ENCODE measurements at places on chromosomes 16 and 17.

DNA sequence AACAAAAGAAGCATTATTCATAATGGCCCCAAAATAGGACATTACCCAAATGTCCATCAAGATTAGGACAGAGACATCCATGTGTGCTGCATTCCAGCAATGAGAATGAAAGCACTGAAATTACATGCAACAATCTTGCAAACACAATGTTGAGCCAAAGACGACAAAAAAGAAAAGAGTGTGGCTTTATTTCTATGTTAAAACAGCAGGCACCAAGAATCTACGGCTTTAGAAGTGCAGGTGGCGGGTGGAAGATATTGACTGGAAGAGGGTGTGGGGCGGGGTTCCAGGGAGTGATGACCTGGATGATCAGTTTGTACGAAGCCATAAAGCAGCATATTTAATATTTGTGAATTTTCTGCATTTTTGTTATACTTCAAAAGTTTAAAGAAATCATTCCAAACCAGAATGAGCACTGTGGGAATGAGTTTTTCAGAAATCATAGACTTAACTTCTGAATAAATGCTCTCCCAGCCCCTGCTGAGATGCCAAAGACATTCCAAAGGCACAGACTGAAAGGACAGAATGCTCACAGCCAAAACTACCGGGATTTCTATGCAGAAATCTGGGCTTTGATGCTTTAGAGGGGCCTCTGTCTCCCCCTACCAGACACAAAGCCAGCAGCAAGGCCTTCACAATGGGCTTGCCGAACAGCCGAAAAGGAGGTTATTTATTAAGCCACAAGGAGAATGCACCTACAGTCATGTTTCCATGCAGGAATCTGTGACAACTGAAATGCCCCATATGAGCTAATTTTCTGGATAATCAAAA, 361.6 kb downstream of the GRIN2A start:
- no peak for DNase-seq

DNA sequence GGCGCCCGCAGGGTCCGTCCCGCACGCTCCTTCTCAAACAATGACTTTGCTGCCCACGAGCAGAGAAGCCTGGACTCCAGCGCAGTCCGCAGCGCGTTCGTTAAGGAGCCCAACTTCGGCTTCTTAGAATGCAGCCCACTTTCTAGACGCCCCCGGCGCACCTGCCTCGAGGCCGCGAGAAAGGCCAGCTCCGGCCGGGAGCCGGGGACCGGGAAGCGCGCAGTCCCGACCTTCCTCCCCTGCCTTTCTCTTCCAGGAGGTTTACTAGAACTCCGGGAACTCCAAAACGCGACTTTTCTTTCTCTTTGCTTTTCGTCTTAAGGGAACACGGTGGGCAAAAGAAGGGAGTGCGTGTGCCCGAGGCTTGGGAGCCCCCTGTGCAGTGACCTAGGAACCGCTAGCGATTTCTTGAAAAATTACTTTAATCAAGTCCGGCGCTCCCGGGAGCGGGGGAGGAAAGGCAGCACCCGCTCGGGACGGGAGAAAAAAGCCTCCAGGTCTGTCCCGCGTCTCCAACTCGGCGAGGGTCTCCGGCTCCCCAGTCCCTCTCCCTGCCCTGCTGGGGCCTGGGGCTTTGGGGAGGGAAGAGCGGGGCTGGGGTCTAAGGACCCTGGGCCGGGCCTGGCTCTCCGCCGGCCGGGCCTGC, 2.6 kb downstream of the HNF1B start:
- no peak for DNase-seq

DNA sequence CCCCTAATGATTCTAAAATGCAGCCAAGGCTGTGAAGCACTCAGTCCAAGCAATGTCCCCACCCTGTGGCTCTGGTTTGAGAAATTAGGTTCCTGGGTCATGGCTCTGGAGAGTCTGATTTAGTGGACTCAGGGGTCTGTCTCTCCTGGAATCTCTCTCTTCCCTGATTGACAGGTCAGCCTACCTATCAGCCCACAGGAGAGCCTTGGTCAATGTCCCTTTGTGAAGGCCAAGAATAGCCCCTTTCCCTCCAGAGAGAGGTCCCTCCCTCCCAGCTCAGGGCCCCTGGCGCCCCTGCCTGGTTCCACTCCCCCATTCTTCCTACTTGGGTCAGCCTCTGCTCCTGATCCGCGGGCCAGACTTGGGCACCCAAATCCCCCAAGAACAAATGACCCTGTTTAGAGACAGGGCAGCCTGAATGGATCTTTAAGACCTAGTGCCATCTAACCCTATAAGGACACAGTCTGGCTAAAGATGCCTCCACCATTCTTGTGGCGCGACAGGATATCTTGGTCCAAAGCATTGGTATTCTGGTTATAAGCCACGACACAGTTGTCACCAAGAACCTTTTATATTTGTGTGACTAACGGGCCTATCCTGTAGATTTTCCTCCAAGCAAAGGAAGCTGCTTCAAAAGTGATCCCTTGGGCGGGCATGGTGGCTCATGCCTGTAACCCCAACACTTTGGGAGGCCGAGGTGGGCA, 38.3 kb upstream of the PRSS54 start:
- DNase-seq, result no peak

DNA sequence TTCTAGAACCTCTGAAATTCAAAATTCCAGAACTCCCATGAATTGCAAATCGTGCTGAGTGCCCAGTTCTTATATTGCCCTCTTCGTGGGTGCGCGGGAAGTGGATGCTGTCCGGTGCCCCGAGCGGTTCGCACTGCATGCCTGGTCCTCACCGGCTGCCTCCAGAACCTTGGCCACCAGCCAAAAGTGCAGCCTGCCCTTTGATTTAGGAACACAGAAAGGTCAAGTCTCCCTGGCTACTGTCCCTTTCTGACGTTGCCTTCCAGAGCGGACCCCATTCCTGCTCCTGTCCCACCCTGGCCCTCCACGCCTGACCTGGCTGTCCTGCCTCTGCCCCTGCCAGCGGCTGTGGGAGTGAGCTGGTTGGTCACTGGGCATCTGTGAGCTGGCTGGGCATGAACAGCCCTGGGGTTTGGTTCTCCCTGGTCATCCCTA, 9.7 kb downstream of the NEUROD2 start:
- no peak for DNase-seq

GRCh38 chr16:89965447-89966225, 17.1 kb downstream of the DEF8 start:
- DNase-seq, result no peak

GRCh38 chr17:17876959-17877528, 40.3 kb upstream of the SREBF1 start:
- DNase-seq, result no peak

- DNase-seq, result peak; percentile 92
These were observed 23.6 kb upstream of the KRT17 start for GRCh38 chr17:41647940-41648410.

GRCh38 chr17:39848600-39848999, 15.5 kb downstream of the IKZF3 start:
- DNase-seq, result no peak

DNA sequence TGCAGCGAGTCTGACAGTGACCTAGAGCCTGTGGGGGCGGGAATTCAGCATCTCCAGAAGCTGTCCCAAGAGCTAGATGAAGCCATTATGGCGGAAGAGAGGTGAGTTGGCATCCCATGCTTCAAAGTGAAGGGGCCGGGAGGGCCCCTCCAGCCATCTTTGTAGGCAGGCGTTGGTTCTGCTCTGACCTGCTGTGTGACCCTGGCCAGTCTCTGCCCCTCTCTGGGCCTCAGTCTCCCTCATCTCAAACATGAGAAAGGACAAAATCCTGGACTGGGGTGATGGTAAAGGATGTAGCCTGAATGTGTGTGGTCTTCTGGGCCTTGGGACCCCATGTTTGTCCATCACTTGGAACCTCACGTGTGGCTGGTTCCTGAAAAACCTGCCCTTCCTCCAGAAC, 5.1 kb downstream of the PIMREG start:
- no peak for DNase-seq

DNA sequence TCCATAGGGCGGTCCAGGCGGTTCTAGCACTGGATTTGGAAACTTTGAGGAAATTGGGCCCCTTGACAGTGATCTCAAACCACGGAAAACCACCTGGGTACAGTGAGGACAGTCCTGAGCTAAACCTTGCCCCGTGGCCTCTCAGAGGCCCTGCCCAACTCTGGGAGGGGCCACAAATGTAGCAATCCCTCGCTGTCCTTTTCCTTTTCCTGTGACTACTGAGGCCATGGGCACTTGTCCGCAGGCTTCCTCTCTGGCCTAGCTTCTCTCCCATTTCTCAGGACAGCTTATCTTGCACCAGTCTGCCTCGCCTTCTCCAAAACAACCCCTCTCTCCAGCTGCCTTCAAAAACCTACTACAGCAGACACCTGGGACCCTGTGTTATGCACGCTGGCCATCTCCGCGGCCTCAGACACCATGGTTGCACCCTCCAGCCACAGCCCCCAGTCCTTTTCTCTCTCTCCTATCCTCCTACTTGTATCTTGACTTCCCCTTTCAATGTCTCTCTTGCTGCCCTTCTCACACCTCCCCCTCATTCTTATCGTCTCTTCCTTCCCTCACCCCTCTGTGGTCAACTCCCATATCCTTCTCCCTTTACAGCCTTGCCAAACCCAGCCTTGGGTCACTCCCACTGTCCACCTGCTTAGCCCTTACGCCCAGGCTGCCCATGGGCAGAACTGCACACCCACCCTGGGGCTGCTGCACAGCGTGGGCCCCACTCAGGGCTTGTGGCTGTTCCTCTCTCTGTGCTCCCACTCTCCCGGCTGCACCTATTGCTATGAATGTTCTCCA, 7.6 kb downstream of the SCPEP1 start:
- no peak for DNase-seq

DNA sequence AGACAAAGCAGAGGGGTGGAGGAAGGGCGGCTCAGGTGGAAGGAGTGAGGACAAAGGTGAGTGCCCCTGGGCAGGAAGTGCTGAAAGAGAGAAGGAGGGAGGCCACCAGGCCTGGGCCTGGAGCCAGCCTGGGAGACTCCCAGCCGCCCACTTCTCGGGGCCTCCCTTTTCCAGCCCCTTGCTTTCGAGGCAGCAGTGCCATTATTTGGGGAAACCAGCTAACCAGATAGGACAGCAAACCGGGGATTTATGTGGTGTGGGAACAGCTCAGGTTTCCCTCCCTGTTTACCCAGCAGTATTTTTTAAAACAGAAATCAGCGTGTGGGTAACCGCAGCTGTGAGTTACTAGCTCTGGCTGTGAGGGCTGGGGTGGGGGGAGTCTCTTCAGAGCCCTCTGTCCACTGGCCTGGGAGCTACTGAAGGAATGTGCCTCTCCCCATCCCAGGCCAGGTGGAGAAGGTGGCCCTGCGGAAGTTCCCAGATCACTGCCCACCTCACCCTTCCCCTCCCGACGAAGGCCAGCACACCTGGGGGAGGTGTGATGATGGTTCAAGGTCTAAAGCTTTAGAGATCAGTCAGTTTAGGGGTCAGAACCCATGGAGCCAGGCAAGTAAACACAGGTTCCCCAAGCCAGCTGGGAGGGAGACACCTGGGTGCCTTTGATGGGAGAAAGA, 8.4 kb upstream of the MEOX1 start:
- DNase-seq, result no peak

DNA sequence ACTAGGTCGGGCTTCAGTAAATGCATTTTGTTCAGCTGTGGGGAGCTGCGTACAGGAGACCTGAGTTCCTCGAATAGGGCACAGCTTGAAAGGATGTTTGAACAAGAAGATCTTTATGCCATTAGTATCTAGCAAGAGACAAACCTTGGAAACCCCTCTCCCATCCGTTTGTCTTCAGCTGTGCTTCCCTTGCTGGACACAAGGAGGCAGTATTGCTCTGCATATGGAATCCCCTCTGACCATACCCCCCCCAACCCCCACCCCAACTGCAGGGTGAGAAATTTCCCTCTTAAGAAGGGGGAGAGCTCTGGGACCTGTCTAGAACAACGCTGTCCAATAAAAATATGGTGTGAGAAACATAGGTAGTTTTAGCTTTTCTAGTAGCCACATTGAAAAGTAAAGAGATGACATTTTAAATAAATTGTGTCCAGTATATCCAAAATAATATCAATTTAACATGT, 1.6 kb downstream of the MRM1 start:
- DNase-seq, result peak; percentile 67

DNA sequence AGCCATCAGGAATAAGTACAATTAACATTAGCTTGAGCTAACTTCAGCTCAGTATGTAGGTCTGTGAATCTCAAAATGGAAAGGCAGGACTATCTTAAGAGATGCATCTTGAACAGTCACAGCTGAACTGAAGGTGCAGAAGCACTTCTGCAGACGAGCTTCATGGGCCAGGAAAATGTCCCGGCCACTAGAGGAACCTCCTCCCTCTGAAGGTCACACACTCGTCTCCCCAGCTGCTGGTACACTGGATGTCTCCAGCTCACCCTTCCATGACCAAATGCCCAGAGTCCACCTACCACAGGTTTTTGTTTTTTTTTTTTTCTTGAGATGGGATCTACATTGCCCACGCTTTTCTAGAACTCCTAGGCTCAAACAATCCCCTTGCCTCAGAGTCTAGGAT, 33.2 kb downstream of the WDR59 start:
- no peak for DNase-seq

- no peak for DNase-seq
These were observed 101.6 kb downstream of the CCT6B start for GRCh38 chr17:34859652-34860051.

DNA sequence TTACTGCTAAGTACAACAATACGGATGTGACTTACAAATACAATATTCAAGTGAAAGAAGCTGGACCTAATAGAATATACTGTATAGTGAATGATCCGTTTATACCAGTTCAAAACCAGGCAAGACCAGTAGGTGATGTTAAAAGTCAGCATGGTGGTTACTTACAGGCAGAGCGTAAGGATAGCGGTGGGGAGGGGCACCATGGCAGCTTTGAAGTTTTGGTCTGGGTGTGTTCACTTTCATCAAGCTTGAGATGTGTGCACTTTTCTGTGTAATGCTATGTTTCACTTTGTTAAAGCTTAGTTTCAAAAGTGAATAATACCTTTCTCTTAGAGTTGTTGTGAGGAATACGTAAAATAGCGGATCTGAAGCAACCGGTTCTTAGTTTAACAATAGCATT, 16.5 kb upstream of the SLC35G3 start:
- no peak for DNase-seq

DNA sequence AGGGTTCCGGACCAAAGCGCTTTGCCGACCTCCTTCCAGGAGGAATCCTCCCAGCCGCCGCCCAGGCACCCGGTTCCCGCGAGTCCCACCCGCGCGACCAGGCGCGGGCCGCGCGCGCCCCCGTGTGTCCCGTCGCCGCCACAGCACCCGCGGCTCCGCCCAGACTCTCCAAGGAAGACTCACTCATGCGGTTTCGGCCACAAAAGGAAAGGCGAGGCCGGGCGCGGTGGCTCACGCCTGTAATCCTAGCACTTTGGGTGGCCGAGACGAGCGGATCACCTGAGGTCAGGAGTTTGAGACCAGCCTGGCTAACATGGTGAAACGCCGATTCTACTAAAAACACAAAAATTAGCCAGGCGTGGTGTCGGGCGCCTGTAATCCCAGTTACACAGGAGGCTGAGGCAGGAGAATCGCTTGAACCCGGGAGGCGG, 3.5 kb upstream of the PKMYT1 start:
- DNase-seq, result peak; percentile 94

DNA sequence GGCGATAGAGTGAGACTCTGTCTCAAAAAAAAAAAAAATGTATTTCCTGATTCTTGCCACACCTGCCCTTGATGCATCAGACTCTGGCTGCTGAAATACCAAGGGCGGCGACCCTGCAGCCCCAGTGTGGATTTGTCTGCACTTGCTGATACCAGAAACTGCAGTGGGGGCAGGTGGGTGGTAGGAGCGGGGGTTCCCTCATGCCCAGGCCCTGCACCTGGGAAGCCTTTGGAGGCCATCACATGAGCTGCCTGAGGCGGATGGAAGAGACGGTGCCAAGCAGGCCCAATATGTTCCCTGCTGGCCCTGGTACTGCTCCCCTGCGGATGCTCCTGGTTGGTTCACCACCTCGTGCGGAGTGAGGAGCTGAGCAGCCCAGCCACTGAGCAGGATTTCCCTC, 50.6 kb downstream of the MARF1 start:
- no peak for DNase-seq

Data from GM19239 (cell line).